ENCODE measurements at places on chromosomes 13 and 19. TPM values are rescaled to one million over a fixed set of nuclear protein-coding genes. Genes with fewer than 3 reads are reported as not detected.

GRCh38 chr13:87671753-87672605, 808 bp downstream of the SLITRK5 start:
- DNase-seq = no peak

NR2F6 gene
- 4.6 TPM for total RNA-seq

GRCh38 chr19:37855098-37855497, 51.3 kb downstream of the WDR87 start:
- peak; percentile 18 for DNase-seq

GRCh38 chr13:98184792-98185191, 7.7 kb upstream of the RNF113B start:
- no peak for DNase-seq

GRCh38 chr13:25046274-25046984, 49.5 kb upstream of the PABPC3 start:
- no peak for DNase-seq

FFAR2 gene
- not detected for total RNA-seq

HIF3A gene
- total RNA-seq = not detected

DNA sequence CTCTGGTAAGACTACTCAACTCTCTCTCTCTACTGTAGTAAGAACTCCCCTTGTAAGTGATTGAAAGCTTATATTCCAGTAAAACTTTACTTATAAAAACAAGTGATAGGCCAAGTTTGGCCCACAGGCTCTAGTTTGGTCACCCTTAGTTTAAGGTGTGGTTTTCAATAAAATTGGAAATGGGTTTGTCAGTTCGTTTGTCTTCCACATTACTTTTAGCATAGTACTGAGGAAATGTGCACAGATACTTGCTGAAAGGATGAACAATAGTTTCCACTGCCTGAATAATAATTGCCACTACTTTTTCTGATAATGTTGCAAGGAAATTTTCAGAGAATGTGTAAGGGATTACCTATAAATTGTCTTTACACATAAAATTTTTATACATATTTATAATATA, 54.5 kb downstream of the LMO7 start:
- DNase-seq = no peak

GRCh38 chr19:30530751-30531150, 158.6 kb downstream of the ZNF536 start:
- DNase-seq = no peak

GRCh38 chr19:32416749-32417456, 11.3 kb downstream of the DPY19L3 start:
- no peak for DNase-seq

EXOC3L2 gene
- total RNA-seq = not detected

DNA sequence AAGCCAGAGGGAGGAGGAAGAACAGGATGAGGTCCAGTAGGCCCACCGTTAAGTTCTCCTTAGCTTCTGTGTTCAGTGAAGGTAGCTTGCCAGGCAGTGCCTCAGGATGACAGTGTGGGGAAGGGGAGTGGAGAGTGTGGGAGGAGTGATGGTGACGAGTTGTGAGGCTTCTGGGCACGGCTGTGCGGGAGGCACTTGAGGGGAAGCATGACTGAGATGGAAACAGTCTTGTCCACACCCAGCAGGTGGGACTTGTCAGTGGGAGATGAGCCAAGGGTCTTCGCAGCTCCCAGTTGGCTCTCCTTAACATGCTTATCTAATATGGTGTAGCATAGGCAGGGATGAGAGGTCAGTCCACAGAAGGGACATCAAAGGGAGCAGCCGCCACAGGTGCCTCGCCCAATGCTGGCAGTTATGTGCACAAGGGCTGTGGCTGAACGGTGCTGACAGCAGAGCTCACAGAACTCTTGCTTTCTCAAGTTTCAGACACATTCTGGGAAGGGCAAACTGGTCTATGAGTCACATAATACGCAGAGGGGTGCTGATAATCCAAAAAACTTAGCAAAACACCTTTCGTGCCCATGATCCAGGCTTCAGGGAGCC, 47.5 kb downstream of the OXGR1 start:
- DNase-seq = no peak

- no peak for DNase-seq
Observed at GRCh38 chr19:29191005-29191404, 21.9 kb downstream of the UQCRFS1 start.

- no peak for DNase-seq
Observed at GRCh38 chr13:113635709-113636108, 22.3 kb downstream of the ATP4B start.

DNA sequence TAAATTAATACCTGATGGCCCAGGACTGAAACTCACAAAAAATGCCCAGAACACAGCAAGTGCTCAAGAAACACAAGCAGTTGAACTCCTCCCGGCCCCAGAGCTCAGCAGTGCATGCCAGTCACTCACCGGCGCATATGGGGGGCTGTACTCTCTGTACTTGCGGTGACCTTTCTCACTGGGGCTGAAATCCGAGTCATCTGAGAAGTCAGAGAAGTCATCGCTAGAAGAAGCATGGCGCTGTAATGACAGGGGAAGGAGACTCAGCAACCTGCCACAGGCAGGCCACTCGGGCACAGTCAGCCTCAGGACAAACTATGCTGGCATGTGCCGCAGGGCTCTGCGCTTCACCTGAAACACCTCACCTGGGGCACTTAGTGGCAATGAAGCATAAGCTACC, 19.7 kb downstream of the ZC3H4 start:
- no peak for DNase-seq

DNA sequence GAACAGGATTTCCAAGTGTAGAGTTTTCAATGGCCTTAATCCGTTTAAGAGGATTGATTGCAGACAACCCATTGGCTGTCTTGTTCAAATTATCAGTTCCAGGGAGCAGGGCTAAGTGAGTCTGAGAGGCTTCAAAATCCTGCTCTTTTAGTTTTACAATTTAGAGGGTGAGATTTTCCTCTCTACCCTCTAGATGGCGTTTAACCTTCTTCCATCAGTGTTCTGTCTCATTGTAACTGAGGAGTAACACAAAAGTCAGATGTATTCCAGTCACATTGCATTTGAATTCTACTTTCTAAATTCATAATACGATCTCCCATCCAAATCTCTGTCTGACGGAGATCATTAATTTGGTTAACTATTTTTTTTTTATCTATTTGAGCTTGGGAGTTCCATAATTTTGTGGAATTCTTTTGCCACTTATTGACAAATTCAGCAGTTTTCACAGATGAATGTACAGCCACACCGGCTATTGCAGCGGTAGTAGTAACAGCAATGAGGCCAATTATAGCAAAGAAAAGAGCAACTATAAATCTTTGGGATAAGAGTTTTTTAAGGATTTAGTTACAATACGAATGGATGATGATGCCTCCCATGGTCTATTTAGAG, 7.8 kb upstream of the C19orf84 start:
- no peak for DNase-seq

- DNase-seq = no peak
Observed at GRCh38 chr13:103730407-103730806, 664.2 kb upstream of the SLC10A2 start.

EBPL gene
- total RNA-seq = 20.0 TPM

- no peak for DNase-seq
Observed at GRCh38 chr13:24293746-24294145, 15.6 kb upstream of the C1QTNF9 start.

DNA sequence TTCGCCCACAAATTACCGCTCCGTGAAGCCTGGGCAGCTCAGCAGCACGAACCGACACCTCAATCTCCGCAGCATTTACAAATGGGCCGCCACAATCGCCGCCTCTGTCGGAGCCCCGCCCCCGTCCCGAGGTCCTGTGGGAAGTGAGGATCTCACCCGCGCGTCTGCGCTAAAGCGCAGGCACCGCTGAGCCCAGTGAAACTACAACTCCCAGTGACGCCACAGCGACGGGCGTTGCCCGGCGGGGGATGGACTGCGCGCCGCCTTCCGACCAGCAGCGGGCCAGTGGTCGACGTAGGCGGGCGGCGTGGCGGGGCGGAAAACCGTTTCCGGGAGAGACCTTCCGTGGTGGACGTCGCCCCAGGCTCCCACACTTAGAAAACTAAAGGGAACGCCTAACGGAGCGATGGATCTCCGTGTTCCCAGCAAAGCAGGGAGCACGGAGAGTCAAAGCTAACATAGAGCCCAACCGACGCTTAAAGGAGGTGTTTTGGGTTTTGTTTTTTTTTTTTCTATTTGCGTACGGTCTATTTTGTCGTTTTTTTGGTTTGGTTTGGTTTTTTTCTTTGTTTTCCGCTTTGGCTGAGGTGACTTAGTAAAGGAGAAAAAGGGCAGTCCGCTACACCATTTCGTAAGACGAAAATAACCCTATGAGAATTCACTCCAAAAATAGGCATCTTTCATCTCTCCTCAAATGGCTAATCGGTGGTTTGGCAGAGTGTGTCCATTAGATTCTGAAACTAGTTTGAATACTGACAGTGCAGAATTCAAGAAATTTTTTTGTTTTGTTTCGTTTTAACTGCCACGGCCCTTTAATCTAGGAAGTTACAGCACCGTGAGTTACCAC, 159.0 kb downstream of the RNF17 start:
- peak; percentile 91 for DNase-seq

DNA sequence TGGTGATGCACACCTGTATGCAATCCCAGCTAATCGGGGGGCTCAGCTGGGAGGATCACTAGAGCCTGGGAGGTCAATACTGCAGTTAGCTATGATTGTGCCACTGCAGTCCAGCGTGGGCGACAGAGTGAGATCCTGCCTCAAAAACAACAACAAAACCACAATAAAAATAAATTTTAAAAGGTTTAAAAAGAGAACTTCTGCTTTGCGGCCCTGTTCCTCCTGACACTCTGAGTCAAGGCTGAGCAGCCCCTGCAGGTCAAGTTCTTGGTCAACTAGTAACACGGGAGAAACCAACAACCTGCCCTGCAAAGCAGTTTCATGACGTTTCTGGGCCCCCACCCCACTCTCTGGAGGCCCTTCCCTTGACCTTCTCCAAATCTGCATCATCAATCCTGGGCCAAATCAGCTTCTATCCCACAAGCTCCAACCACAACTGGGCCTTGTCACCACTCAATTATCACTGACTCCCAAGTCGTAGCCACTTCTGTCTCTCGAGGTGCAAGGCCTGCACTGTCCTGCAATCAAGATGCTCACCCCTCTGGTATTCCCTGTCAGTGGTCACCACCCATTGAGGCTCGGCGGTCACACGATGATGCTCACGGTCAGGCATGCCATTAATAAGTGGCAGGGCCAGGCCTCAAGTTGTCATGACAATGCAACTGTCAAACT, 7.5 kb downstream of the ELAVL1 start:
- no peak for DNase-seq

DNA sequence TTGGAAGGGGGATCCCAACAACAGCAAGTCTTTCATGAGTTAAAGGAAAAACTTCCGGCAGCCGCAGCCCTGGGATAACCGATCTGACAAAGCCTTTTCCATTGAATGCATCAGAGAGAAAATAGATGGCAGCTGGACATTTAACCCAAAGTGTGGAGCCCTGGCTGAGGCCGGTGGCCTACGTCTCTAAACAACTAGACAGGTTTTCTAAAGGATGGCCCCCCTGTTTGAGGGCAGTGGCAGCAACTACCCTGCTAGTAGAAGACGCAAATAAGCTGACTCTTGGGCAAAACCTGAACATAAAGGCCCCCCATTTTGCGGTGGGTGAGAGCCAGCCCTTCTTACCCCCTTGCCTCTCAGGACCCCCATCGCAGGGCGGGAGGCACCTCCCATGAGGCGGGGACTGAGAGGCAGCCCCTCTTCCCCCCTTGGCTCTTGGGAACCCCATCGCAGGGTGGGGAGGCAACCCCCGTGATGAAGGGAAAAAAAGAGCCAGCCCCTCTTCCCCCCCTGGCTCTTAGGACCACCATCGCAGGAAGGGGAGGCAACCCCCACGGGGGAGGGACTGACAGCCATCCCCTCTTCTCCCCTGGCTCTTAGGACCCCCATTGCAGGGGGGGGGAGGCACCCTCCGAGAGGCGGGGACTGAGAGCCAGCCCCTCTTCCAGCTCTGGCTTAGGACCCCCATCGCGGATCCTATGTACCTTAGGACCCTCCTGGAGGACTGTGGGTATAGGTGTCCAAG, 2422.9 kb upstream of the PCDH20 start:
- no peak for DNase-seq

YIPF2 gene
- total RNA-seq = 23.0 TPM

- no peak for DNase-seq
Observed at GRCh38 chr19:50202386-50202785, 1.0 kb upstream of the MYH14 start.

DNA sequence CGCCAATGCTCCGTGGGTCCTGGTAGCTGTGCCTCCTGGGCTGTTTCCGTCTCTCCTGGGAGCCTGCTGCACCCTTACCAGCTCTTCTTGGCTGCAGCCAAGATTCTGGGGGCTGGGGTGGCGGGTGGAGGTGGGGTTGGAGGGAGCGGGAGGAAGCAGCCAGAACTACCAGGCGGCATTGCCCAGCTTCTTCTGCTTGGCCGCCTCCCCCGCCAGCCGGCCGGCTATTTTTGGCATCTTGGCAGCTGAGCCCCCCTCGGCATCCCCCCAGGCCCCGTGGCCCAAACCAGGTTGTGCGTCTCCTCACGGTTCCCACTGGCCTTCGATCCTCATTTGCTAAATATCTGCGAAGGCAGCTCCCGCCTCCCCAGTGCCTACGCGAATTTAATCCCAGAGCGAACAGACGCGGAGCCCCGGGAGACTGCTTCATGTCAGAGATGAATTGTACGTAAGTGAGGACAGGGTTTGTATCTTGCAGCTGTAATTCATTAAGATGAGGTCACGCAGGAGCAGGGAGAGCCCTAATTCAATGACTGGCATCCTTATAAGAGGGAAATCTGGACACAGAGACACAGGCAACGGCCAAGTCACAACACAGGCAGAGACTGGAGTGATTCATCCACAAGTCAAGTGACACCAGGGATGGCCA, 12.8 kb upstream of the PEAK3 start:
- no peak for DNase-seq

GPR183 gene
- 84.5 TPM for total RNA-seq

GRCh38 chr19:5440299-5440698, 14.9 kb upstream of the ZNRF4 start:
- DNase-seq = no peak

- no peak for DNase-seq
Observed at GRCh38 chr19:2356036-2356646, 3.9 kb upstream of the TMPRSS9 start.

MADCAM1 gene
- total RNA-seq = 0.40 TPM

ZNF888 gene
- total RNA-seq = 11.9 TPM

DNA sequence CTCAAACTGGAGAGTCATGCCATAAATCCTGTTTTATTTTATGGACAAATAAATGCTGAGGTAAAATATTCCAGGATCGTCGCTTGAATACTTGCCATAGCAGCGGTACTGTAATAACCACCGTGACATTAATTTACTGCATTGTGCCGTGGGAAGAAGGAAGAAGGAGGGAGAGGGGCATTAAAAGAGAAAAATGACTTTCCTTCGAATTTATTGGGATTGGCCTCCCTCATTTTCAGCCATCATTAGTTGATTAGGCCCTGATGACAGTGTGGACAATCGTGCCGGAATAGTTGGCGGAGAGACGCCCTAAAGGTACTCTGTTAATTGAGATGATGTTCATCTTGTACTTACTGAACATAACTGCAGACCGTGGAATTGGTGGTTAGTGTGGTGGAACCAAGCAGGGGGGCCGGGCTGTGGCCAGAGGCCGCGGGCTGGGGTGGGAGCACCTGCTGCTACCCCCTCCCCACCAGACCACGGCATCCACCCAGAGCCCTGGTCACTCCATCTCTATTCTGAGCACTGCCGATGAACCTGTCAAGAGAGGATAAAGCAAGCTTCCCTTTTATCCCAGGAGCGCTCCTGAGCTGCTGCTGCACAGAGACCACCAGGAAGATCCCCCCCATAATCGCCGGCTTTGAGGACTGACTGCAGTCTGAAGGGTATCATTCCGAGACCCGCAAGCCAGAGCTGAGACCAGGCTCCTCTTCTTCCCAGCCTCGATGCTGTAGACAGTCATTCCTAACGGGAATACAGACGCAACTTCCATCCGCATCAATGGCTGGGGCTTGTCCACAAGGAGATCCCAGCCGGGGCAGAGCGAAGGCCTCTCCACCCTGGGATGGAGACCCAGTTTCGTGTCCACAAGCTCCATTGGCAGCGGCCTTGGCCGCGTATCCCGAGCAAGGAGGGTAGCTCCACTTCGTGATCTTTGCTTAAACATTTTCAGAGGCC, 168.3 kb upstream of the TSHZ3 start:
- DNase-seq = no peak
